Activated CD8-positive, alpha-beta memory T cell treated with anti-CD3 and anti-CD28 coated beads for 1 hour (primary cell): ENCODE measurements at places on chromosomes 4 and X.

DNA sequence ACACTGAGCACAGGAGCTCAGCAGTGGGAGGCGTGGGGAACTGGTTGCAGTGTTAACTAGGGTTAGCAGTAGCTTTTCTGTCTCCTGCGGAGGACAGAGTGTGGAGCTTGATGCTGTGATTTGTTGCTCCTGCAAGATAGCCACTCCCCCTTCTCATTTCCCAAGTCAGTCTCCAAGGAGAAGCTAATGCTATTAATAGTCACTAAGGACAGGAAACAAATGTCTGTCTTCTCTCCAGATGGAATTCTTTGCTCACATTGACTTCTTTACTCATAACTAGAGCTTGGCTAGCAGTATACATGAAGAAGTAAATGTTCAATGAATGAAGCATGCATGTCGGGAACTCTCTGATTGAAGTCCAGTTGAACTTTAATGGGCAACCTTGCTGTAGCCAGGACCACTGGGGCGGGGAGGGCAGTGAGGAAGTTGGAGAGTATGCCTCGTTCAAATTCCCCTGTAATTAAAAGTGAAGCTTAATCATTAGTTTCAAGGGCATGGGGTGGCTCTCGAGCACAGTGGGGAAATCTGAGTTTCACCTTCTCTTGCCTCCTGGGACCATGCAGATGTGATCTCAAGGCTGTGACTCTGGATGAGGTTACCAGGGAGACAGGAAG is 156.6 kb upstream of the SCML1 start:
- no peak for DNase-seq

- DNase-seq, result no peak
Observed at GRCh38 chr4:100935090-100935489, 412.2 kb downstream of the PPP3CA start.

- no peak for DNase-seq
Observed at GRCh38 chr4:75496406-75496805, 17.8 kb downstream of the RCHY1 start.

DNA sequence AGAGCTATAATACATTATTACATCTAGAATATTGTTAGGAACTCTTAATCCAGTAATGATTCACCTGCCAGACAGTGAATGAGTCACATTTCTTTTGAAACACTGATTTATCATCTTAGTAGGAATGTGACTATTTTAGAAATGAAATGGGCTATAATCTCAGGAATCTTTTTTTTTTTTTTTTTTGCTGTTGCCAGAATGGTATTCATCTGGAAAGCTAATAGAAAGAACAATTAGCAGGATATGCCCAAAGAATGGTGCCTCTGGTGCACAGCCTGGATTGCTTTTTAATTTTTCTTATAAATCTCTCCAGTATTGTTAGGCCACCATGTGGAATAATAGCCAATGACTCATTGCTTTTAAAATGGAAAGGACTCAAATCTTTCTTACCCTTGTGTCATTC is 181.1 kb upstream of the SMIM31 start:
- DNase-seq, result no peak

DNA sequence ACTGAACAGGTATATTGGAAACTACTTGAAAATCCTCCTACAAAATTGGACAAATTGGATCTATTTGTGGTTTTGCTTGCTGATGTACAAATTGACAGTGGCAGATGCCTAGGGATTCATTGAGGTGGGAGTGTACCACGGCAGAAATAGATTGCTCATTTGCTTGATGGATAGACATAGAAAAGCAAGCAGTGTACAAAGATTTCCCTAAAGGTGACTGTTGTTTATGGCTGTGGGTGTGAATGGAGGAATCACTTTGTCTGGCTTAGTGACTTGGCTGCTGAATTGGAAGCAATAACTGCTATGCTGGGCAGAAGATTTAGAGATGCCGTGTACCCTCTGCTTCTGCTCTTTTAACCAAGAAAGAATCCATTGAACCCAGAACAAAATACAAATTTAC is 191.0 kb upstream of the GRID2 start:
- DNase-seq, result no peak
